ENCODE measurements at places on chromosomes 7 and 10.

- DNase-seq: peak; percentile 33
These were observed 28.3 kb downstream of the DRGX start for GRCh38 chr10:49367600-49367999.

DNA sequence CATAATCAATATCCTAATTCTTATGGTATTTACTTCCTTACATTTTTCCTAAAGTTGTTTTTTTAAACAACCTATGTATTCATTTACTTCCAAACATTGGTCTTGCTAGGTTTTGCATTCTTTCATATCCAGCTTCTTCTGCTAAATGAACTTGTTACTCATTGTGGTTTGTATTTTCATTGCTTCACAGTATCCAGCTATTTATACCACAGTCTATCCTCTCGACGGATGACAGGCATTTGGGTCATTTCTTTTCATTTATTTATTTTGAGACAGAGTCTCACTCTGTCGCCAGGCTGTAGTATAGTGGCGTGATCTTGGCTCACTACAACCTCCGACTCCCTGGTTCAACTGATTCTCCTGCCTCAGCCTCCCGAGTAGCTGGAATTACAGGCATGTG is 66.8 kb downstream of the CCDC6 start:
- DNase-seq: no peak

GRCh38 chr7:158246960-158247673 is 340.5 kb downstream of the PTPRN2 start:
- DNase-seq: no peak

DNA sequence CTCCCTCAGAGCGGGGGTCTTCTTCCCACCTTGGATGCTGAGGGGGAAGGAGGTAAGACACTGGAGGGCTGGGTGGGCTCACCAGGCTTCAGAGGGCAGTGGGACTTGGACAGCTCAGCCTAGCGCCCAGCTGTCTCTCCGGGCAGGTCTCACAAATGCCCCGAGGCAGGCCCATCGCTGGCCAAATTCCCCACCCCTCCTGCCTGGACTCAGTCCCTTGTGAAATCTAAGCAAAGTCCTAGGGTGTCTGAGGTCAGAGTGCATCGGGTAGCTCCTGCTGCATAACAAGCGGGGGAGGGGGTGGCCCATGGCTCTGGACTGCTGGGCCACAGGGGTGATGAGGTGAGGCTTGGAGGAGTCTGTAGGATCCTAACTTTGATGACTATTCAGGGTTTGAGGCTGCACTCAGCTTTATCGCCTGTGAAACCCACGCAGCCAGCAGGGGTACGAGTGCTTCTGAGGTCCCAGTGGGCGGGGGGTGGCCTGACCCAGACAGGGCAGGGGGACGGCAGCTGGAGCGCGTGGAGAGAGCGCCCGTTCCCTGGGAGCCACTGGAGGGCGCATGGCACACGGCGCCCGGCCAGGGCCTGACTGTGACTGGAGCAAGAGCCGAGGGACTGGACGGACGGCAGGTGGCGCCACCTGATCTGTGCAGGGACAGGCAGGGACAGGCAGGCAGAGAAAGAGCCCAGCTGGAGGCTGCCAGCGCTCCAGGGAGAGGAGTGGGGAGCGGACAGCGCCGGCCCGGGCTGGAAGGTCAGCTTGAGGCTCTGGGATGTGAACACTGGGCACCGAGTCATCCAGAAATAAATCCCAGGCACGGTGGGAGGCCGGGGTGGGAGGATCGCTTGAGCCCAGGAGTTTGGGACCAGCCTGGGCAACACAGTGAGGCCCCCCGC is 10.0 kb downstream of the CYP2W1 start:
- DNase-seq: peak; percentile 88

DNA sequence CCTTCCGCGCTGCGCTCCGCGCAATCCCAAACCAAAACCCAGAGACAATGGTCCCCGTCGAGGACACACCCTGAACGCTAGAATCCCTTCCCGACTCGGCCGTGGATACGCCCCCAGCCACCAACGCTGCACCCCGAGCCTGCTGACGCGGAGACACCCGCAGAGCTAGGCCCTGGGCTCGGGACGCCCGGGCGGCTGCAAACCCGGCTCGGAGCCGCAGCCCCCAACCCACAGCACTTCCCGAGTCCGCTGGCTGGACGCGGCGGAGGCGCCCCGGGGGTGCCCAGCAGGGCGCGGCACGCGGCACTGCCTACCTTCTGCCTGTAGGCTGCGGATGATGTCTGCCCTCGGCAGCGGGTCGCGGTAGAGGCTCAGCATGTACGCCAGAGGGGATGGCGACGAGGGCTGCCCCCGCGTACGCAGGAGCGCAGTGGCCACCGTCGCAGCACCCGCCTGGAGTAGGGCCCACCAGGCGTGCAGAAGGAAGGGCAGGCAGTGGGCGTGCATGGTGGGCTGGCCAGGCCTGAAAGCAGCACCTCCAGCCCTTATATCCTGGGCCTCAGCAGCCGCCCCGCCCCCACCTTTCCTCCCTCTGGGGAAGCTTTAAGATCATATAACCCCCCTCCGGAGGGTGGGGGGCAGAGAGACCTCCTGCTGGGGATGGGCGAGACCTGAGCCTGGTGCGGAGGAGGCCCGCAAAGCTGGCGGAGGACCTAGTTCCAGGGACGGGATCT is at the start of gene NODAL:
Gene NODAL, minus strand, starts transcription at position 521 of the 734 bp plus-strand sequence. Its CDS starts 14 bp downstream, at position 507.
- DNase-seq: no peak

DNA sequence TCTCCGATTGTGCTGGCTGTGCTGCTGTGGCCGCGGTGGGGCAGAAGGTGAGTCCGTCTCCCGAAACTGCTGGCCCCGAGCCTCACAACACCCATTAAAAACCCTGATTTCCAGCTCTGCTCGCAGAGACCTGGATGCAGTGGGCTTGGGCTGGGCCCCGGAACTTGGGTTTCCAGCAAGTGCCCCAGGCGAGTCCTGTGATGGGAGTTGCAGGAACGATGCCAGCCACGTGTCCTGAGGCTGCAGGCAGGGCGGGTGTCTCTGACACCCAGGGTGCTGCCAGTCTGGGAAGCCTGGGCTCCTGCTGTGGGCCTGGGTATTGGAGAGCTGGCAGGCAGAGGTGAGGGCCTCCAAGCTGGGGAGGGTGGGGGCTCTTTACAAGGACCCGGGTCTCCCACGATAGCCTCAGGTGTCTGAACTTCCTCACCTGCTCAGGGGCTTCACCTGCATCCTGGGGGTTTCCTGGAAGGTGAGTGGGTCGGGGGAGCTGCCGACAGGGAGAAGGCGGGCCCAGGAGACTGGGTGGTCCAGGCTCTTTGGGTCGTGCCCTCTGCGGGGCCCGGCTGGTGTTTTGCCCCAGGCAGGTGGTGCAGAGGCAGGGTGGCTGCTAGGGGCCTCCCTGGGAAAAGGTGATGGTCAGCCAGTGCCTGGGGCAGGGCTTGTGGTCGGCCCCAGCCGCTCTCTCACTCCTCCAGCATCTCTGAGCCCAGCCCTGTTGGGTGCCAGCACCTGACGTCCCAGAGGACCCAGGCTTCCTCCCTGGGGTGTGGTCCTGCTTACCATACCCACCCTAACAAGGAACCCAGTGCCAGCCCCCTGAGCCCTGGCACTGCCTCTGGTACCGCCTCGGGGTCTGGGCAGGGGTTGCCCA is 180.3 kb downstream of the DNAJB6 start:
- no peak for DNase-seq

DNA sequence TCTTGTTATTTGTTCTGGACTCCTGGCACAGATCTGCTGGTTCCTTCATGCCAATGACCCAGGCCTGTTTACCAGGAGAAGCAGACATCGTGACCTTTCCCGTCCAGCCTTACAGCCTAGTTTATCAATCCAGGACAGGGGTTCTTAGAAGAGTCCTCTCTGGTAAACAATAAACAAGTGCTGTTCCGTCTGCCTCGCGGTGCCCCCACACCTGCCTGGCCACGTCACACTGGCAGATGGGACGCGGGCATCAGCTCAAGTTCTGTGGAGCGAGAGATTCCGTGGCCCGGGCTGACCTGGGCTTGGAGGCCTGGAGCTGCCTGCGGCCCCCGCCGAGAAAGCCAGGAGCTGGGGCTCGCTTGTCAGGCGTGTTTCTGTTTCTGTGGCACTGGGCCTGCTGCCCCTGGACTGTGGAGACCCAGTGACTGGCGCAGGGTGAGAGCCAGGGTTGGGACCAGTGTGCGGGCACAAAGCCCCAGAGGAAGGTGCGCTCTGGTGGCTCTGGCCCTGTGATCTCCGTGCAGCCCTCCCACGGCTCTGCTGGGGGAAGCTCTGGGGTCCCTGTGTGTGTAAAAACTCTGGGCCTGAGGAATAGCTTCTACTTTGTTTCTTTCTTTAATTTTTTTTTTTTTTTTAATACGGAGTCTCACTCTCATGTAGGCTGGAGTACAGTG is 28.4 kb upstream of the PFKFB3 start:
- DNase-seq: no peak

- no peak for DNase-seq
These were observed 1.6 kb downstream of the POLM start for GRCh38 chr7:44080686-44081265.

DNA sequence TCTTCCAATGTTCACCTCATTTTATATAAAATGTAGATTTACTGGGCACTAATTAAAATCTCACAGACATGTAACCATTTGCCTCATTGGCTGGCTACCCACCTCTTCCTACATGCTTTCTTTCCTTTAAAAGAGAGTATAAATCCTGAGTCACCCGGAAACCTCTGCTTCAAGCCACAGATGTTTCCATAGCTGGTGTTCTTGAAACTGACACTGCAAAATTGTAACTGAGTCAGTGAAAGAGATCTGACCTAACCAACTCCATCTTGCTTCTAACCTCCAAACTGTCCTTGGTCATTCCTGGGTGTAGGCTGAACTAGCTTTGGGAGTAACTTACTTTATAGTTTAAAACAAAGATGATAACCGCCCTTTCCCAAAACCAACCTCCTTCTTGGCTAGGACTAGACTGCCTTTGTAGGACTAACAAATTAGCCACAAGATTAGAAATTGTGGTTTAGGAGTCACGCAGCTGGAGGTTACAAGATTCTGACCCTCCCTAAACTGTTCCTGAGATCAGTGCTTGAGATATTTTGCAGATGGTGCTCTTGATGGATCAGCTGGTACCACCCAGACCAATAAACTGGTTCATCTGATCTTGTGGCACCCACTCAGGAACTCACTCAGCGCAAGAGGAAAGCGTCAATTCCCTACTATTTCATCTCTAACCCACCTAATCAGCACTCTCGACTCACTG is 33.5 kb downstream of the SVOPL start:
- DNase-seq: no peak

DNA sequence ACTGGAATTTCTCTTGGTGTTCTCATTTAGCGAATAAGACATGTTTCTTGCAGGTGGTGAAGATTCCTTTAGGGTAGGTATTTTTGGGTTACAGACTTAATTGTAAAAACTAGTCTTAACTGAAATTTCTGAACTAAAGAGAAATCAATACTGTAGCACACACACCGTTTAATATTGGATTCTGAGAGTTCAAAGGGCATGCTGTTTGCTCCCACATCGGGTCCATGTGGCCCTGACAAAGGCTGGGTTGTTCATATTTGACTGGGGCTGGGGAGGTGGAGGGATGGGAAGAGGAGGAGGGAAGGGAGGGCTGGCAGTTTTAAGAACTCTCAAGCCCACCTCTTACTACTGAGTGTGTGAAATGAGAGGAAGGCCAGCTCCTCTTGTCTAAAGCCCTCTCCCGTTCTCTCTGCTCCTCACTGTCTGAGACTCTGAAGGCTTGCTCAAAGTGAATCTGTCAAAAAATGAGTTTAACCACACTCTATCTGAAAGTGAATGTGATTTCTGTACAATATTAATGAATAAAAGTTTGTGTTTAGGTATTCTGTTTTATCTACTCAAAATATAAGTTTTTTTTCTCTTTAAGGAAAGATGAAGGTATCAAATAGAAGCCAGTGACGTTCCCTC is 40.0 kb upstream of the RHEB start:
- no peak for DNase-seq

GRCh38 chr10:89203237-89203636 is 3.9 kb downstream of the CH25H start:
- DNase-seq: no peak

GRCh38 chr10:62761115-62761514 is 43.4 kb upstream of the ADO start:
- no peak for DNase-seq

- no peak for DNase-seq
These were observed 151.3 kb upstream of the RSU1 start for GRCh38 chr10:16968416-16969041.

GRCh38 chr7:74332373-74333176 is 43.4 kb downstream of the CLIP2 start:
- DNase-seq: no peak

- no peak for DNase-seq
These were observed 76.1 kb downstream of the PDSS1 start for GRCh38 chr10:26773633-26774032.

DNA sequence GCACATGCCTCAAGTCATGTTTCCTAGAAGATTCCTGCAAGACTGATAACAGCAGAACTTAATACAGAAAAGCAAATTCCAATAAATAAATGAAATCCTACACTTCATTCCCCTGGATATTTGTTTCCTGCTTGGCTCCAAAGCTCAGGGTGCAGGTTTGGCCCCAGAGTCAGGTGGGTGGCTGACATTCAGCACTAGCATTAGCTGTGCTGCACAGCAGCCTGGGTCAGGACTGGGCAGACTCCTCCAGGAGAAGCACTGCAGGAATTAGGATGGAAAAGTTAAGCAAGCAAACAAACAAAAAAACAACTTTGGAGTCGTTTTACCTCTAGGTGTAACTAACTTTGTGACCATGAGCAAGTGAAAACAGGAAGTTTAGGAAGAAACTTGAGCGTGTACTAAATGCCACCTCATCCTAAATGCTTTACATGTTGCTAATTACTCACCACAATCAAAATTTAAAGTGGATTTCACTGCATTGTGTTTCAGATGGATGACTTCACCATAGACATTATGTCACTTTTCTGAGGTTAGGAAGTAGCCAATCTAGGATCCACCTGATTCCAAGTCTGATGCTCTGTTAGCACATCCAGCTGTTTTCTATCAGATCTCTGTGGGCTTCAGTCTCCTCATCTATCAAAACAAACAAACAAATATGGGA is 239.4 kb downstream of the C7orf25 start:
- no peak for DNase-seq

GRCh38 chr10:122780391-122780790 is 65.3 kb downstream of the CUZD1 start:
- no peak for DNase-seq

- DNase-seq: no peak
These were observed 1093.4 kb downstream of the SORCS3 start for GRCh38 chr10:105734479-105734878.

DNA sequence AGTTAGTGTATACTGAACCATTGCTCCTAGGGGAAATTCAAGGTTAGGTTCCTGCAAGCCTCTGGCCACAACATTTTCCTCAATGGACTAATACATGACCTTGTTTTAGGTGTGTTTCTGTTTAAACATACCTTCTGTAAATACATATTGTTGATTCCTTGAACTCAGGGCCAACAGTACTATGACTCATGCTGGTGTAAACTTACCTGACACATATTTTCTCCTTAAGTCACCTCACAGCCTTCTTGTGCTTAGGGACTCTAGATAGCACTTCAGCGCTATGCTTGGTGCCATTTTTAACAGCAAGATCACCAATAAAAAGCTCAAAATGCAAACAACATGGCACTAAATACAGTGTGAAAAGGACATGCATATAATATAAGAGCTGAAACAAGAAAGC is 176.4 kb downstream of the TAX1BP1 start:
- DNase-seq: no peak

Data from T47D (cell line).